ENCODE measurements at places on chromosomes 1 and 21.

DNA sequence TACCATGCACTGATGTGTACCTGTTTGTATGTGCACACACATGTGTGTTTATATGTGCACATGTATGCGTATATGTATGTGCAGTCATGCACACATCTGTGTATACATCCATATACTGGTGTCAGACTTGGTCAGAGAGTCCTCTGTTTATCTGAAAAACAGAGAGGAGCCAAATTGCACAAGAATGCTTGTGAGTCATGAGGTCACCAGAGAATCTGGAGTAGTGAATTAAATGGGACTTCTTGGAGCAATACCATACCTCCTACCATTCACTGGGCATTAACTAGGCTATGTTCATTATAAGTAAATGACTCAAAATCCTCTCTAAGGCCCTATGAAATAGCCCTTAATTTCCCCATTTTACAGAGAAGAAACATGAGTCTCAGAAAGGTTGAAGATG is 272.1 kb upstream of the C1orf87 start:
- no peak for DNase-seq

DNA sequence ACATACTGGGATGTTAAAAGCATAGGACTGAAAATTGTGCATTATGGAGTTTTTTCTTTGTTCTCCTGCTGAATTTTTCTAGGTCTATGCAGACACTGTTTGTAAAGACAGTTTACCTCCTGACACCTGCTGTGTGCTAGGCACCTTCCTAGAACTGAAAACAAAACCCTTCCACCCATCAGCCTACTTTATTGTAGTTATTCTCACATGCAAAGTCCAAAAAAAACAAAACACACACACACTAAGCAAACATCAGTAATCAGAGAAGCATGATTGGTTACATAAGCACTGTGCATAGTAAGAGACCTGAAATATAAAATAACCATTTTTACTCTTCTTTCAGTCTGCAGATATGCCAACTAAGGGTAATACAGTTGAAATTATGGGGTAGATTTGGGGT is 195.1 kb downstream of the CRB1 start:
- DNase-seq = no peak

DNA sequence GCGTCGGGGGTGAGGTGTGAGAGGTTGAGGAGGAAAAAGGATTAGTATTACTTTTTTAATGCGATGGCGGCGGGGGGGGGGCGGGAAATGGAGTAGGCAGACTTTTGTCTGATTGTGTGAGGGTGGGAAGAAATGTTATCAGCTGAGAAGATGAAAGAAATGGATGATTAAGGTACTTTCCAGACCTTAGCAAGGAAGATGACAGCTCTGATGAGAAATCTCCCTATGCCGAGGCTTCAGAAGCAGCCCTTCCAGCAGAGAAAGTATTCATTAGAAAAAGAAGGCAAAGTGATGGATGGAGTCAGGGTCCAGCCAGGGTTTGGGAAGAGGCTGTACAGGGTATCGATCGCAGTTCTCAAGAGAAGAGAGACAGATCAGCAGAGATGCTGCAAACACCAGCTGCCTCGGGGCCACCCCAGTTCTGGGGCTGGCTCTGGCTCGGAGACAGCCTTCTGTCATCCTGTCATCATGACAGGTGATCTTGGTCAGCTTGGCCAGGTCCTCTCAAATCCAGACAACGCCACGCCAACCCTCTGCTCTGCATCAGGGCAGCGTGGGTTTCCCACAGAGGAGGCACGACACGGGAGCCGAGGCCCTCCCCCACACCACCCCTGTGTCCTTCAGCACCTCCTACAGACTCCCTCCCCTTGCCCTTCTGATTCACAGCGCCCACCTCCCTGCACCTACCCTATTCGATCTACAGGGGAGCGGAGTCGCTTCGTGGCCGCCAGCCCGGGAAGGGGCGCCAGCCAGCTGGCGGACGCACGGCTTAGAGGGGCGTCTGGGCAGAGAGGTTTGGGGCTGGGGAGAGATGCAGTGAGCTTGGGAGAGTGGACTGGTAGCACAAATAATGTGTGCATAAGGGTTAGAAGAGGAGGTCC is 674 bp upstream of the ATXN7L2 start:
- no peak for DNase-seq

GRCh38 chr1:218779341-218780100 is 394.2 kb upstream of the LYPLAL1 start:
- no peak for DNase-seq

GRCh38 chr21:38984568-38984967 is 178.8 kb downstream of the ETS2 start:
- no peak for DNase-seq

DNA sequence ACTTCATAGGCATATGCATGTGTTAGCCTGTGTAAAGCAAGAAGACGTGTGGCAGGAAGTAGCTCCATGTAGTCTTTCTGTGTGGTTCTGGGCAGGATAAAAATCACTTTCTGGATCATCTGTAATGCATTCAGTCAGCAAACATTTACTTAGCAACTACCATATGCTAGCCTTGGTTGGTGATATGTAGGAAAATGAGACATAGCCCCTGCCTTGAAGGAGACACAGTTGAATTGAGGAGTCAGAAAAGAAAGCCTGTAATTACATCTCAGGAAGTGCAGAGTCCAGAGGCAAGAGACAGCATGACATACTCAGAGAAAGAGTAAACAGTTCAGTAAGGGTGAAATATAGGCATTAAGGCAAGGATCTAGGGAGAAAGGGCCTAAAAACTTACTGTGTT is 38.5 kb downstream of the DAB1 start:
- no peak for DNase-seq

DNA sequence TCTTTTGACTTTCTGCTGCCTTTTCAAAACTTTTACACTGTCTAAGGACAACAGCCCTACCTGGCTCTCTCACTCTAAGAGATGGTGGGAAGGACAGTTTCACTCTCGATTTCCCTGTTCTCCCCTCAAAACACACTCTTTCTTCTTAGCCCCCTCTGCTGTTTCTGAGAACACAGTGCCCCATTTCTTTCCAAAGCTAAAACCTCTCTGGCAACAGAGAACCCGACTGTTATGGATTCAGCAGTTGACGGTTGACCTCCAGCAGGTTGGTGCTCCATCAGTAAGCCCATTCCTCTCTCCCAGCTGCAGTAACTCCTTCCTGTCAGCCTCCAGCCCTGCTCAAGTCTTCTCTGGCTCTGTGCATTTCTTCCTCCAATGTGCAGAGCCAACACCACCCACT is 88.2 kb upstream of the ABCD3 start:
- DNase-seq = peak; percentile 8

- no peak for DNase-seq
These were observed 60.1 kb upstream of the ASB17 start for GRCh38 chr1:75992312-75992711.

GRCh38 chr1:234997896-234998741 is 130.5 kb downstream of the TOMM20 start:
- no peak for DNase-seq

DNA sequence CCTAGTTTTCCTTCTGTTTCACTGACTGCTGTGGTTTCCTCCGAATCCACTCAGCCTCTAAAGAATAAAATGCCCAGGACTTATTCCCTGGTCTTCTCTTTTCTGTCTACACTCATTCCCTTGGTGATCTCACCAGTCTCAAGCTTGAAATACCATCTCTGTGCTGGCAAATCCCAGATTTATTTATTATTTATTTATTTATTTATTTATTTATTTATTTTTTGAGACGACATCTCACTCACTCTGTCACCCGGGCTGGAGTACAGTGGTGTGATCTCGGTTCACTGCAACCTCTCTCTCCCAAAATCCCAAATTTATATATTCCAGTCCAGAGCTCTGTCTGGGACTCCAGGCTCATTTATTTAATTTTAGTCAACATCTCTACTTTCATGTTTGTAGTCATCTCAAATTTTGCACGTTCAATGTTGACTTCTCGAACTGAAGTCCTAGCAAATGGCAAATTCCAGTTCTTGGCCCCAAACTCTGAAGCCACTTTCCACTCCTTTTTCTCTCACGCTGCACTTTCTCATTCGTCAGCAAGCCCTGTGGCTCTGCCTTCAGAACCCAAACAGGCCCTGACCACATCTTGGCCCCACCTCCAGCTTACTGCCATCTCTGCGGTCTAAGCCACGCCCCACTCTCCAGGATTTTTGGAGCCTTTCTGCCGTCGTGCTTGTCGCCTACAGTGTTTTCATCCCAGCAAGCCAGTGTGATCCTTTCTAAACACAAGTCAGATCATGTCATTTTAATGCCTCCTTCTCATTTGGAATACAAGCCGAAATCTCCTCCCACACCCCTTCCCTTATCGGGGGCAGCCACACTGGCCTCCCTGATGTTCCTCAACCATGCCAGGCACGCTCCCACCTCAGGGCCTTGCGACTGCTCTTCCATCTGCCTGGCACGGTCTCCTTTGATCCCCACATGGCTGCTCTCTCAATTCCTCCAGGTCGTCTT is 14.2 kb upstream of the TENT5B start:
- DNase-seq = no peak

DNA sequence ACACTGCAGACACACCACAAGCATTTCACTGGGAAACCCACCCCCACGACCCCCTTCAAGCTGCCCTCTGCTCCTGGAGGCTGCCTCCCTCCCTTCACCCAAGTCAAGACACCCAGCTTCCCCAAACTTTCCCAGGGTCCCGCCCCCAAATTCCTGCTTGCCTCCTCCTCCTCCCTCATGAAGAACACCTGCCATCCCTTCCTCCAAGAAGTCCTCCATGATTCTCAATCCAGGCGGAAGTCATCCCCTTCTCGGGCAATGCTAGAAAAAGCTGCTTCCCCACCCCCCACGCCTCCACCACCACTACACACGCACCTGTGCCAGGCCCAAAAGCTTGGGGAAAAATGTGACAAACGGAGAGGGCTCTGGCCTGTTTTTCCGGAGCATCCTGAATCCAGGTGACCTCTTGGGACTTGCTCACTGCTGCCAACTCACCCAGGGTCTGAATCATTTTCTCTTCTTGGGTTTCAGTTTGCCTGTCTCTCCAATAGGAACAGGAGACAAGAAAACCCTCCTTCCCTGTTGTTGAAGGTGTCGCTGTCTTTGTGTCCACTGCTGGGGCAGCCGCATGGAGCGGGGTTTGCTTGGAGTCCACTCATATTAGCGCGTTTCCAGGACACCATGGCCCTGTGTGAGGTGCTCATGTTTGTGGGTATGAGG is 101.0 kb upstream of the CASZ1 start:
- no peak for DNase-seq

- DNase-seq = no peak
These were observed 127.3 kb upstream of the POU3F1 start for GRCh38 chr1:38173848-38174247.

DNA sequence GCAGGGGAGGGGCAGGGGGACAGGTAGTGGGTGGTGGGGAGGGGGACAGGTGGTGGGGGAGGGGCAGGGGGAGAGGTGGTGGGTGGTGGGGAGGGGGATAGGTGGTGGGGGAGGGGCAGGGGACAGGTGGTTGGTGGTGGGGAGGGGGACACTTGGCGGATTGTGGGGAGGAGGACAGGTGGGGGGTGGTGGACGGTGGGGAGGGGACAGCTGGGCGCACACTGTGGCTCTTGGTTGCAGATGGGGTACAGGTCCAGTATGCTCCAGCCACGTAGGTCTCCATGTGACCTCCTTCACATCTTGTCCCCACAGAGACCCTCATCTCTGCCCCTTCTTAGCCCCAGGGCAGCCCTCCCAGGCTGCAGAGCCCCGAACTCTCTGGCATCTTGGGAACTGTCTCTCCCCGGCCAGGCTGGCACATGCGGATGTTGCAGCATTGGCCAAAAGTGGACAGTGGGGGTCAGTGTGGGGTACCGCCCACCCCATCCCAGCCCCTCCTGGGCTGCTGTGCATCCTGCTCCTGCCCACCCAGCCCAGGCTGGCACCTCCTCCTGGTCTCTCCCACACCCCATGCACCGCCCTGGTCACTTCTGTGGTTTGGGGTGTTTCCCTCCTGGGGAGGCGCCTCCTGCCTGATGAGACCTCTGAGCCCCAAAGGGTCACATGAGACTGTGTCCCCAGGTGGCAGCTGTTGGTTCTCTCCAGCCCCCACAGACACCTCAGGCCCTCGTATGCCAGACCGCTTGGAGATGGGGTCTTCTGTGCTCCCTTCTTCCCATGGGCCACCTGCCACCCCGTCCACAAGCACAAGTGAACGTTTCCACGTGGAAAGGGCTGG is 7.6 kb upstream of the SLC19A1 start:
- DNase-seq = no peak

GRCh38 chr1:167428395-167428794 is 89.9 kb downstream of the CD247 start:
- DNase-seq = no peak

DNA sequence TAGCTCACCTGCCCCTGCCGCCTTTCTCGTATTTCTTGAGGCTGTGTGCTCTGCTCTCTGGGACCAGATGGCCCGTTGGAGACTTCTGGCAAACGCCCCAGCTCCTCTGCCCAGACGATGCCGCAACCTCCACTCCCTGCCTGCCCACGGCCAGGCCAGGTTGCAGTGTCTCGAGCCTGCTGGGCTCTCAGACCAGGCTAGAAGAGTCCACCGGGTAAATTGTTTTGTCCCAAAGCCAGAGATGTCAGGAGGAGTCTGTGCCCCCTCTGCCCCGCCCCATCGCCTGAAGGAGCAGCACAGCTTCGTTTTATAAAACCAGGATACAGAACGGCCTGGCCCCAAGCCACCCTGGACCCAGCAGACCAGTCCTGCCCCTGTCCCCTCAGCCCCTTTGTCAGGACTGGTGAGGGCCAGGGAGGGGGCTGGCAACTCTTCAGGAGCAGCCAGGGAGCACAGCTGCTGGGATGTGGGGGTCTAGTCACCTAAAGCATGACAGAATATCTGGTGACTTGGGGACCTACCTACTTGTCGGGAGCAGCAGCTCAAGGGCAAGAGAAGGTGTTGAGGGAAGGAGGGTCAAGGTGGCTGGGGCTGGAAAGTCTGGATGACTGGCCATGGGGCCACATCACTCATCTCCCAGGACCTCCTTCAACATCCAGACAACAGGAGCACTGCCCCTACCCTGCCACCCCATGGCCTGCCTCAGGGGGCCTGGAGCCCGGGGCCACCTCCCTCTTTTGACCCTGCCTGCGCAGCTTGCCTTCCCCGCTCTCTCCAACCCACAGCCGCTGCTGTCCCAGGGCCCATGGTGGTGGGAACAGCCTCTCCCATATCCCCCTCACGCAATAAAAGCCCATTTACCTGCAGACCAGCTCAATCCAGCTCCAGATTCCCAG is 33.9 kb upstream of the LBR start:
- no peak for DNase-seq

- DNase-seq = no peak
These were observed 8.3 kb downstream of the RNASEL start for GRCh38 chr1:182580736-182581135.

- no peak for DNase-seq
These were observed 647.5 kb upstream of the CHRM3 start for GRCh38 chr1:238738892-238739291.

GRCh38 chr1:15201849-15202551 is 45.0 kb upstream of the FHAD1 start:
- DNase-seq = no peak
